ENCODE measurements at places on chromosomes 6 and 20.

DNA sequence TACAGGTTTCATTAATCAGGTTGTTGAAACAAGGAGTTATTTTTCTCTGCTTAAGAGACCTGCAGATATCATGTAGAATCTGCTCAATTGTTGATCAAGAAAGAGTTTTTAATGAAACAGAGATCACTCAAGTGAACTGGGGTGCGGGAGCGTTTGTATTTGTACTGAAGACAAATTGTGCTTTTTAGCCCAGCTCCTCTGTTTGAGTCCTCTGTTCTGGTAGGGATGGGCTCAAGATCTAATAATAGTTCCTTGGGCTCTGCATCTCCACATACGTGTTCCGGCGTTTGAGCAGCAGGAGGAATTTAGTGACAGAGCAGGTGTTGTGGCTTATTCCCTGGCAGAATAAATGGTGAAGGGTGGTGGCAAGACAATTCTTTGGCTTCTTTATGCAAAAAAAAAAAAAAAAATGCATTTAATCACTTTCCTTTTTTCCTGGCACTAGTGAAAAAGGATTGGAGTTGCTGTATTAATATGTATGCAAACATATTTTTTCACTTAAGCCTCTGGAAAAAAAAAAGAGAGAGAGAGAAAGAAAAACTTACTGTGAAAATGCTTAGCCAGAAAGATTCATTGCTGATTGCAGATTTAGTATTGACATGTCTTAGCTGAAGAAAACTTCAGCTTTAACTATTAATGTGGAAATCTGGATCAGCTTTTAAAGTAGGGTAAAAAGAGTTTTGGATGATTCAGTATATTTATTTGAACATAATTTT lies 4.0 kb downstream of the CITED2 start:
- DNase-seq = no peak

DNA sequence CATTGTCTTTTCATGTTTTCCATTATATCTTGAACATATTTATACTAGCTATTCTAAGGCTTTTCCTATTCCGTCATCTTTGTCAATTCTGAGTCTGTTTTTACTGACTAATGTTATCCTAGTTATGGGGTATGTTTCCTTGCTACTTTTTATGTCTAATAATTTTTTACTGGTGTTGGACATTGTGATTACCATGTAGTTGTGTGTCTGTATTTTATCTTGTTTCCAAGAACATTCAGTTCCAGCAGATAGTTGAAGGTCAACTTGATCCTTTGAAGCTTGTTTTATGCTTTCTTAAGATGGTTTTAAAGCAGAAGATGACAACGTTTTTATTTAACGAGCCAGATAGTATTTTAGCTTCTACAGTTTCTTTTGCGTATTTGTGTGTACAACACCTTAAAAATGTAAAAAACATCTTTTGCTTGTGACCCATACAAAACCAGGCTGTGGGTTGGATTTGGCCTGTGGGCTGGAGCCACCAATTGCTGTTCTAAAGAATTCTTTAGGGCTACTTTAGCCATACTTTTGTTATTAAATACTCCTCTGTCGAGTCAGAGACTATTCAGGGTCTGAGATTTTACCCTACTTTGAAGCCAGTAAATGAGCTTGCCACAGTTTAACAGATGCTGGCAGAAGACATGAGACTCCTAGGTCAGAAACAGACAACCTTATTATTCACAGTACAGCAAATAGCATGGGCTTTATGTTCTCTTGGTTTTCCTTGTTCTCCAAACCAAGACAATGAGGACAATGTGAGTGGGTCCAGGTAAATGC lies 38.7 kb upstream of the REV3L start:
- DNase-seq = no peak

- no peak for DNase-seq
These were observed 427.1 kb downstream of the CD83 start for GRCh38 chr6:14544666-14545065.

DNA sequence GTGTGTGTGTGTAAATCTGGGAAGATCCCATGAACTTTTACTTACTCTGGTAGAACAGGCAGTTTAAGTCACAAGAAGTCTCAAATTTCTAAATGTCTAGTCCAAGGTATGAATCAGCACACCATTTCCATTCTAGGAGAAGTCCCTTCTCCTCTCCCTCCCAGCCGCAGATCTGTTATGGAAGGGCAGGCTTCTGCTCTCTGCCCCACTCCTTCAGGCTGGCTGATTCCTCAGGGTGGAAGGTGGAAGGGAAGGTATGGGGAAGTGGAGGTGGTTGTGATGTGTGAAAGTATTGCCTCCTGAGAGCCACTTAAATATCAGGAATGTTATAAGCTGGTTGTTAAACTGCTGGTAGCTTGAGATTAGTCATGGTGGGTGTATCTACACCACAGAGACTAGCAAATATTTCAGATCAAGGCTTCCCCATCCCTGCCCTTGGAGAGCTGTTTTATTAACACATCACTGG lies 44.5 kb upstream of the LAMA4 start:
- no peak for DNase-seq

DNA sequence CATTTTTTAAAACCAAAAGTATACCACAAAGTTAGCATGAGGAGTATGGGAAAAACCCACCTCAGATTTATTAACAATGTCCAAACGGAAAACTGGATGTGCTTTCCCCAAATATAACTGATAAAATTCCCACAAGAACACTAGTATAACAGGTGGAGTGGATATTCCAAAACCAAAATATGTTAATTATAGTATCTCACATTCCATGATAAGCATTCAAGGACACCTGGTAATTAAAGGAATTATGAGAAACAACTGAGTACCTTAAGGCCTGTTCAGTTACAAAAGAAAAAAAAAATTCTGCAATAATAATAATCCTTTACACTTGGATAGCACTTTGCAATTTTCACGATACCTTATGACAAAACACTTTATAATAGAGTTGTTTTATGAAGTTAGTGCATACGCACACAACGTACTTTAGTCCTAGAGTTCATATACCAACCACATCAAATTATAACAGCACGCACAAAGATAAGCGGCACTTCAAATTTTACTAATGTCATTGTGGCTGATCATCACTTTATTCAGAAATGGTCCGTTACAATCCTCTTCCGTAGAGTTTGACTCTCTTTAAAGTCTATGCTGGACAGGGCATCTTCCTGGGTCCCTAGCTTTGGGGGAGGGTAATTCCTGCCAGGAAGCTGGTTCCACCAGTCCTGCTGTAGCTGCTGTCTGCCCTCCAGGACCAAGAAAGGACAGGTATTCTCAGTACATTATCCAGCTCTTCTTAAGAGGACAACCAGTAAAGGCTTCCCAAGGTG lies 1.7 kb downstream of the CDK19 start:
- no peak for DNase-seq

DNA sequence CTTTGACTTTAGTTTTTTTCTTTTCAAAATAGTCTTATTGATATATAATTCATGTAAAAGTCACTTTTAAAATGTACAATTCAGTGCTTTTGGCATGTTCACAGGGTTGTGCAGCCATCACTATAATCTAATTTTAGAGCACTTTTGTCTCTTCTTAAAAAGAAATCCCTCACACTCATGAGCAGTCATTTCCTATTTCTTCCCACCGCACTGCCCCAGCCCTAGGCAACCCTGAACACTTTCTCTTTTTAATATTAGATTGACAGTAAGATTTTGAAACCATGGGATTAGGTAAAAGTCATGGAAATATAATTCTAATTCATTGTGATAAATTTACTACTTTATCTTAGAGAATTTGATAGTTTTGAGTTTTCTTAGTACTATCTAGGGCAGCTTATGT lies 309.4 kb downstream of the UTRN start:
- DNase-seq = no peak

- no peak for DNase-seq
These were observed 2.4 kb upstream of the BLCAP start for GRCh38 chr20:37529968-37530600.

DNA sequence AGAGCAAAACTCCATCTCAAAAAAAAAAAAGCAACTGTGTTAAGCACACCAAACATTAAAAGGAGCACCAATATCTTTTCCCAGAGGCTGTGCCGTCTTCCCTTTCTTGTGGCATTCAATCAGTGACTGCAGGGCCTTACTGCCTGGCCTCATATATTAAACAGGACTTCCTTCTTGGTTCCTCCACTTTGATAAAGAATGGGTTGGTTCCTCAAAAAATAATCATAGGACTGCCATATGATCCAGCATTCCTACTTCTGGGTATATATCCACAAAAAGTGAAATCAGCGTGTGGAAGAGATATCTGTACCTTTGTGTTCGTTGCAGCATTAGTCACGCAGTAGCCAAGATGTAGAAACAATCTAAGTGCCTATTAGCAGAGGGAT lies 40.3 kb upstream of the GFOD1 start:
- DNase-seq = no peak

- DNase-seq = no peak
These were observed 13.0 kb upstream of the RBM24 start for GRCh38 chr6:17268114-17268513.

GRCh38 chr20:10927936-10928840 lies 254.4 kb upstream of the JAG1 start:
- DNase-seq = no peak

DNA sequence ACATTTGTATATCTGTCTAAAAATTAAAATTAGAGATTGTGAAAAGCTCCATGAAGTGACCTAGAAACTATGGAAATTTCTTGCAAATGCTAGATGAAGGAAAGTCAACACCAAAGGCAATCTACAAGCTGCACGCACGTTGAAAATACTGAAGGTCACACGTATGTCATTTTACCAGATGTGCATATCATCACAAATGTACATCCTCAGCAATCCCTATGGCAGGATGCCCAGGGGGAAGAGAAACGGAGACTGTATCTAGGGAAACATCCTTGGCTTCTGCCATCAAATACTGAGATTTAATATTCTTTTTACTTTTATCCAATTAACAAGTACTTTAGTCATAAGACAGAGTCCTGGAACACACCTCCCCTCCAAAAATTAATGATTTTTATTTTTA lies 672.0 kb downstream of the RNF144B start:
- DNase-seq = no peak

DNA sequence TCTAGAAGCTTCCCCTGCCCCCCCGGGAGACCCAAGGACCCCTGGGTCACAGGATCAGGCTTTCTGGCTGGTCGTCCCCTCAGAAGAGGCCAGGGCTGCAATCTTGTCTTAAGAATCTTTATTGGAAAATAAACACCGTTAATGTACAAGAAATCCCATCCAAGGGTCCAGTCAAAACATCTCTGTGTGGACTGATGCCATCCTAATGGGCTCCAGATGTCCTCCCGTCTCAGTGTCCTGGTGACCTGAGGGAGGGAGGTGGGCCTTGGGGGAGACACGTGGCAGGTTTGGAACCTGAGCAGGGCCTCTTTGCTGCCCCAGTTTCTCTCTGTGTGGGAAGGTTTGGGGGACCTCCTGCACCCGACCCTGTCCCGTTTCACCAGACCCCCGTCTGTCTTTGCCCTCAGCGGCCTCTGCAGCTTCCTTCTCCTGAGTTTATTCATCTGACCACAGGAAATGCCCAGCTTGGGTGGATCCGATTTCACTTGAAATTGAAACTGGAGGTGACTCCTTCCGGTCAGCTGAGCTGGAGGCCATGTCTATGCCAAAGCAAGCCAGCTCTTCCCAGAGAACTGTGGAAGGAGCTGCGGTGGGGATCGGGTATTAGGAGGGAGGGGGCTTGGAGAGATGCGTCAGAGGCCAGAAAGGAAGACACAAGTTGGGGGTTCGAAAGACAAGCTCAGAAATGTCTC lies 75.1 kb downstream of the SLC2A10 start:
- DNase-seq = no peak

GRCh38 chr6:131952886-131953509 lies 1.8 kb upstream of the CCN2 start:
- DNase-seq = no peak

GRCh38 chr6:71335544-71335943 lies 46.9 kb downstream of the OGFRL1 start:
- no peak for DNase-seq

- DNase-seq = no peak
These were observed 23.9 kb downstream of the MYH7B start for GRCh38 chr20:34979366-34980153.

All from stimulated activated CD8-positive, alpha-beta memory T cell treated with anti-CD3 and anti-CD28 coated beads, Interleukin-7, amount 100 ng/mL, for 24 hours (primary cell).